ENCODE measurements at places on chromosomes 16 and 17.
A peak's percentile ranks its signal among the peaks of the same experiment; 100 is the strongest.

DNA sequence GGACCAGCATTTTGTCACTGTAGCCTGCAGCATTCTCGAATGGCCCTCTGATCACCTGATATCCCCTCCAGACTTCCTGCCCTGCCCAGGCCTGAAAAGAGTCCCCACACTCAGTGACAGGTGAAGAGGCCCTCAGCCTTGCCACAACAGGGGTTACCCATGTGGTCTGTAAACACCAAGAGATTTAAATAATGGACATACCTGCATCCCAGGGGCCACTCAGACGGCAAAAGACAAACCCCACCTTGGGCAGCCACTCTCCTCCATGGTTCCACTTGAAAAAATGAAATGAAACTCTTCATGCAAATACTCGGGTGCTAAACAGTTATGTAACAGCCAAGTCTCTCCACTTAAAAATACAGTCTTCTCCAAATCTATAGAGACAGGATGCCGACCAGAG is 22.9 kb upstream of the PECAM1 start:
- no peak for DNase-seq

- DNase-seq, result no peak
Measured at GRCh38 chr17:35726127-35726952, 5.1 kb upstream of the RASL10B start.

DNA sequence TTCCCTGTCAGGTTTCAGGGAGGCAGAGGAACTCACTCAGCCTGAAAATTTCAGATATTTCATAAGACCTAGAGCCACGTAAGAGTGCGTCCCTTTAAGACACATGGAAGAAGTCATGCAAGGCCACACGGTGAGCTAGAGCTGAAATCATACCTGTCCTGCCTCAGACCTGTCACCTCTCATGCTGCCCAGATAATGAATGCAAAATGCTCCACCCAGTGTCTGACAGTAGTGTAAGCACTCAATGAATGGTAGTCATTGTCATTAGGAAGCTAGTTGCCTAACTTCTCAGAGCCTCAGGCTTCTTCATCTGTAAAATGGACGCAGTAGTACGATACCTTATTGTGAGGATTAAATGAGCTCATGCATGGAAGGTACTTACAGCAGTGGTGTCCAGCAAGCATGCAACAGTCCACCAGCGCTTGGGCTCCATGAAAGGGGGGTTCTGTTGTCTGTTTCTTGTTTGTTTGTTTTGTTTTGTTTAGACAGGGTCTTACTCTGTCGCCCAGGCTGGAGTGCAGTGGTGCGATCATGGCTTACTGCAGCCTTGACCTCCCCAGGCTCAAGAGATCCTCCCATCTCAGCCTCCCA is 60.7 kb downstream of the WSB1 start:
- no peak for DNase-seq

DNA sequence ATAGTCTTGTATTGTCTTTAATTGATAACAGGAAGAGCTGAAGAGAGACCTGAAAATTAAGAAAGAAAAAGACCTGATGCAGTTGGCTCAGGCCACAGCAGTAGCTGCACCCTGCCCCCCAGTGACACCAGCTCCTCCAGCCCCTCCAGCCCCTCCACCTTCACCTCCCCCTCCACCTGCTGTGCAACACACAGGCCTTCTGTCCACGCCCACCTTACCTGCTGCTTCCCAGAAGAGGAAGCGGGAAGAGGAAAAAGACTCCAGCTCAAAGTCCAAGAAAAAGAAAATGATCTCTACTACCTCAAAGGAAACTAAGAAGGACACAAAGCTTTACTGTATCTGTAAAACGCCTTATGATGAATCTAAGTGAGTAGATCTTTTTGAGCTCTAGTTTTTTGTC is 36.8 kb downstream of the C17orf58 start:
- DNase-seq, result no peak

GRCh38 chr17:5816491-5817070 is 232.3 kb upstream of the NLRP1 start:
- no peak for DNase-seq

DNA sequence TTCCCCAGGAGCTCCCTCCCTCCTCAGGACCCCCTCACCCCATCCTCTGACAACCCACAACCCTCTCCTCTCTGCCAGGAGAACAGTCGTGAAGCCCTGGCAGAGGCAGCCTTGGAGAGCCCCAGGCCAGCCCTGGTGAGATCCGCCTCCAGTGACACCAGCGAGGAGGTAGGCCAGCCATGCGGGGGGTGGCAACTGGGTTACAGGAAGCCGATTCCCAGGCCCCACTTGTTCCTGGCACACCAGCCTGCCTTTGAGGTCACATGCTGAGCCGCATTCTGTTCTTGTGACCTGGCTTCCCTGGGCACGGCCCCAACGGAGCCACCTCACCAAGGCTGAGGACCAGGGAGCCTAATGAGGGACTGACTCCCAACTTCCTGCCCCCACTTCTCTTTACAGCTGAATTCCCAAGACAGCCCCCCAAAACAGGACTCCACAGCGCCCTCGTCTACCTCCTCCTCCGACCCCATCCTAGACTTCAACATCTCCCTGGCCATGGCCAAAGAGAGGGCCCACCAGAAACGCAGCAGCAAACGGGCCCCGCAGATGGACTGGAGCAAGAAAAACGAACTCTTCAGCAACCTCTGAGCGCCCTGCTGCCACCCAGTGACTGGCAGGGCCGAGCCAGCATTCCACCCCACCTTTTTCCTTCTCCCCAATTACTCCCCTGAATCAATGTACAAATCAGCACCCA is 7.9 kb downstream of the NAT9 start:
- DNase-seq, result no peak

- peak; percentile 68 for DNase-seq
Measured at GRCh38 chr17:80441133-80441578, 26.2 kb downstream of the ENDOV start.

GRCh38 chr16:78593352-78593751 is 493.9 kb downstream of the WWOX start:
- no peak for DNase-seq

GRCh38 chr17:41835800-41836549 is at the start of gene NT5C3B:
Gene NT5C3B (minus strand): TSS chr17:41836232. CDS start chr17:41836193, 39 bp downstream.
- peak; percentile 57 for DNase-seq

GRCh38 chr17:72430611-72431432 is 310.0 kb downstream of the SOX9 start:
- no peak for DNase-seq

DNA sequence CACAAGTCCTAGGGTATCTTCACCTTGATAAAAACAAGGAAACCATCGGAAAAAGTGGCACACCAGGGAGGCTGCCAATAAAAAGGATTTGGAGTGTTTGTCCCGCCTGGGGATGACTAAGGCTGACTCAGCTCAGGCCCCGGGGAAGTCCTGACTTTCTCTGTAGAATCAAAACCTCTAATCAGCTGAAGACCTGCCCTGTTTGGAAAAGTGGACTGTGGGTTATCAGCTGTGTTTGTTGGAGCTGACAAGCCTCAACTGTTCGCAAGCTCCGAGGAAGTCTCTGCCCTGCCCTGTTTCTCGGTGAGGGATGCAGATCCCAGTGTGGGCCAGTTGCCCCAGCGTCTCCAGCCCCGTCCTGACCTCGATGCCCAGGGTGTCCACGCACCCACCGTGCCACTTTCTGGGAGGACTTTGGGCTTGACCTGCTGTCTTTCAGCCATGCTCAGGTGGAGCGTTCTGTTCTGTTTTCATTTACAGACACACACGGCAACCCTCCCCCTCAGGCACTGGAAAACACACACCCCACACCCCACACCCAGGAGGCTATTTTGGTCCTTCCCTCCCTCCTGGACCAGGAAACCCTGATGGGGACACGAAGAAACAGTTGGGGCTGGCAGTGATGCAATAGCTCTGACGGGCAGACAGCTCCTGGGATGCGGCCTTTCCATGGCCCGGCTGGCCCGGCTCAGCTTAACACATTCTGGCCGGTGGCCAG is 27.6 kb upstream of the PITPNA start:
- DNase-seq, result peak; percentile 41

DNA sequence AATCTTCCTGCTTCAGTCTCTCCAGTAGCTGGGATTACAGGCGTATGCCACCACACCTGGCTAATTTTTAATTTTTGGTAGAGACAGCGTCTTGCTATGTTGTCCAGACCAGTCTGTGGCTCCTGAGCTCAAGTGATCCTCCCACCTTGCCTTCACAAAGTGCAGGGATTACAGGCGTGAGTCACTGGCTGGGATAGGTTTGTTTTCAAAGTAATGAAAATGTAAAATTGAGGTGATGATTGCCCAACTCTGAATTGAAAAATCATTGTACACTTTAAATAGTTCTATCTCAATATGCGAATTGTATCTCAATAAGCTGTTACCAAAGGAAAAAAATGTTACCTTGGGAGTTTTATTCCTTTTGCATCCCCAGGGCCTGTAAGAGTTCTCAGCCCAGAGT is 1.2 kb upstream of the AMFR start:
- DNase-seq, result no peak

DNA sequence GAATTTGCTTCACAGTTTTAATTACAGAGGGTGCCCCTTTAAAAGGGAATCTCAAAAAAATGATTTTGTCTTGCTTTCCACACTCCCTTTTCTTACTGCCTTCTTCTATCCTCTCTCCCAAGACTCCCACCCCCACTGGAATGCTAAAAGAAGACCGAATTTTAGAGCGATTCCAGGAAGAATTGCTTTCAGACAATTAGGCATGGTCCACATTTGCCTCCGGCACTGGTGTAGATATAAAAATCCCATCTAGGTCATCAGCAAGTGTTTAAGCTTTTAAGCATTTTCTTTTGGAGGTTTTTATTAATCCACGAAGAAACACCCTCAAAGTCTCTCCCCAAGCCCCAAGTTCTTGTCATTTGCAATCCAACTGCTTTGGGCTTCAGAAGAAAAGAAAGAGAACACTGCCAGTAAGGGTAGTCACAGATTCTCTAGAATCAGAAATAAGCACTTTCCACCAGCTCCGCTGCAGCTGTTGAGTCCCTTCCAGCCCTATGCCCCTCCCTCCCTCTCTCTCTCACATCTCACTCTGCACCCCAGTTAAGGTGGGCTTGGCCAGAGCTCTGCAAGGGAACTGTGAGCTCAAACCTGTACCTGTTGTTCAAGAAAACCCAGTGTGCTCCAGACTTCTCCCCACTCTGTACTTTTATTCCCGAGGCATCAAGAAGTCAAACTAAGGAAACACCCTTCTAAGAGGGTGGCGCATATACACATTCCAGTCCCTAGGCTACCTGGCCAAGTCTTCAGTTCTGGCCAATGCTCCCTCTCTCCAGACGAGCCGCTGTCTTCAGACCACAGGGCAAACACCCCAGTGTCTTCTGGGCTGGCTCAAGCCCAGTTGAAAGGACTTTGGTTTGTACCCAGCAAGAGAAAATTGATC is 170.2 kb downstream of the RGS9 start:
- DNase-seq, result no peak

- peak; percentile 17 for DNase-seq
Measured at GRCh38 chr17:34579979-34580684, 750 bp downstream of the TMEM132E start.

DNA sequence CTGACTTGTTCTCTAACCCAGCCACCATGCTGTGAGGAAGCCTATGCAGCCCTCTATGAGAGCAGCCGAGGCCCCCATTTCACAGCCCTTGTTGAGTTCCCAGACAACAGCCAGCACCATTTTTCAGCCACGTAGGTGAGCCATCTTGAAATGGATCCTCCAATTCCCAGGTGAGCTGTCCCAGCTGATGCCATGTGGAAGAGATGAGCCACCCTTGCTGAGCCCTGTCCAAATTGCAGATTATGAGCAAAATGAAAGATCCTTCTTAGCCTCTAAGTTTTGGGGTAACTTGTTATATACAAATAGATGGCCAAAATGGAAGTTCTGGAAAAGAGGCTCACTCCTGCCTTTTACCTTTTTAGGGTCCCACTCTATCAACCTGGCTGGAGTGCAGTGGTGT is 25.7 kb upstream of the TIMP2 start:
- no peak for DNase-seq

- peak; percentile 62 for DNase-seq
Measured at GRCh38 chr16:56191156-56191815, at the start of gene GNAO1. Gene GNAO1 (plus strand): TSS chr16:56191489. CDS start chr16:56192236, 747 bp downstream.

- DNase-seq, result no peak
Measured at GRCh38 chr16:87929986-87930385, 6.3 kb downstream of the CA5A start.

DNA sequence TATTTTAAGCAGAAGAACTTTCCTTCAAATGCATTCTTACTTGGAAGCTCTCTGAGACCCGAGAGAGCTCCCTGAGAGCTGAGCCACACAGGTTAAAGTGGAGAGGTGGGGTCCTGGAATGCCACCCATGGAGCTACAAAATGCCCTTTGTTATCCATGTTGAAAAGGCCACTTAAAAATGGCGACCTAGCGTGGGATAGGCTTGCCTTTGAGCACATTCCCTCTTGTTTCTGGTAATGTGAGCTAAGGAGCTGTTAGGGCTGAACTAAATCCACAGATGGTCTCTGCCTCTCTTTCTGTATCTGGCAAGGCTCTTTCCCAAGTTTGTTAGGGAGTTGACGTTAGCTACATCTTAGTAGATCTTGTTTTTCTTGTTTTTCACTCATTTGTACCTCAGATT is 171.6 kb downstream of the SNX29 start:
- DNase-seq, result no peak

DNA sequence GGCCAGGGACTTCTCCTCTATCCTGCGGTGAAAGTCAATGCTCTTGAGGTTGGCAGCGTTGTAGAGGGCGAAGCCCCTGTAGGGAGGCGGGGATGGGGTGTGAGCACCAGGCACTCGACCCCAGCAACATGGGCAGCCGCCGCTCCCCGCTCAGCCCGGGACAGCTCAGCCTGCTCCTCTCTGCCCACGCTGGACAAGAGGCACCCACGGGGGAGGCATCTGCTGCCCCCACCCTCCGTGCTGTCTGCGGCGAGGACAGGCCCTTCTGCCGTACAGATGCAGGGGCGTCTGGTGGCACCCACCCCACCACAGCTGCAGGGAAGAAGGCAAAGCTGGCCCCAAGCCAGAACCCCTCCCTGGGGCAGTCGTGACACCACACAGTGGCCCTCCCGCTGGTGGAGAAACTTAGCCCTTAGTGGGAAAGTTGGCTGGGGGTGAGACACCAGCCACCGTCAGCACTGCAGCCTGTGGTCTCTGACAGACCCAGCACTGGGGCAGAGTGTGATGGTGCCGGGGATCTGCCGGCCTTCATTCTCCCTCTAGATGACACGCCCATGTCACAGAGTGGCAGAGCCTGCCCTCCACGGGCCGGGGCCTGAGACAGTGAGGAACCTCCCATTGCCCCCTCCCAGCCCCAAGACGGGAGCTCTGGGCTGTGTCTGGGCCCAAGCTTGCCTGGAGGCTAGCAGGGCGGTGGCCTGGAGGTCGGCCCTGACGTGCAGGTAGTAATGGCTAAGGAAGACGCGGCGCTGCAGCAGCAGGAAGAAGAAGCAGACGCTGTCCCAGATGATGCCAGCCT is 19.5 kb downstream of the CTU2 start:
- DNase-seq, result no peak

- DNase-seq, result peak; percentile 56
Measured at GRCh38 chr17:59620518-59621259, 994 bp downstream of the CLTC start.

- peak; percentile 81 for DNase-seq
Measured at GRCh38 chr16:66604376-66605176, at the start of gene CMTM3. Gene CMTM3 (plus strand): TSS chr16:66604704. CDS start chr16:66604806, 102 bp downstream.

Measured in activated naive CD8-positive, alpha-beta T cell treated with anti-CD3 and anti-CD28 coated beads, Interleukin-2, amount 50 U/mL, for 24 hours (primary cell).